Lung microvascular endothelial cell (primary cell): ENCODE measurements at places on chromosomes 6 and 20. TPM values are rescaled to one million over a fixed set of nuclear protein-coding genes. Genes with fewer than 3 reads are reported as not detected.

- DNase-seq: no peak
Observed at GRCh38 chr6:144189351-144189750, 39.0 kb downstream of the STX11 start.

DNA sequence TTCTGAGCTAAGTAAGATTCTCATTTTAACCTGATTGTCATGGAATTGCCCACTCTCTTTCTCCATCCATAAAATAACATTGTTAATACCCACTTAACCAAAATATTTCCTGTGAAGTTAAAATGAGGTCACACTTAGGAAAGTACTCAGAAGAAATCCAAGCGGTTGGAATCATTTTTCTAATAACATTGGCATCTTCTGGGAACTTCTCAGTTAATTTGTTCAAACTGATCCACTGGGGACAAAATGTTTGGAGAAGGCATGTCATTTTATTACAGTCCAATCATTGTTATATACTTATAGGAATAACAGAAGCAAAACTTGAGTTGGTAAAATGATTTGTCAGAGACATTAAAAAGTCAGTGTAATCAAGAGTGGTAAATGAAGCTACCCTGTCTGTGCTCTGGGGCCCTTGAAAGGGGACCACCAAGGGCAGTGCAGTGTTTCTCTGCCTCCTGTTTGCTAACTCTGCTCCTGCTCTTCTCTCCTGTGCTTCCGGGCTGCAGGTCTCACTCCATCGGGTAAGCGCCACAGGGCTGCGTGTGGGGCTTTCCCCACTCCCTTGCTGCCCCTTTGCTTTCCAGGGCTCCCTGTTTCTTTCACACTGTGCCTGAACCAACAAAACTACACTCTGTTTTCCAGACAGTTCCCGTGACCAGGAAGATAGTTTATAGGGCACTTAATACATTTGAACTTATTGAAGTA lies 50.1 kb downstream of the HDDC2 start:
- DNase-seq: no peak

CAGE1 gene
- under 0.01 and 0.20 TPM in 2 replicates for total RNA-seq

DNA sequence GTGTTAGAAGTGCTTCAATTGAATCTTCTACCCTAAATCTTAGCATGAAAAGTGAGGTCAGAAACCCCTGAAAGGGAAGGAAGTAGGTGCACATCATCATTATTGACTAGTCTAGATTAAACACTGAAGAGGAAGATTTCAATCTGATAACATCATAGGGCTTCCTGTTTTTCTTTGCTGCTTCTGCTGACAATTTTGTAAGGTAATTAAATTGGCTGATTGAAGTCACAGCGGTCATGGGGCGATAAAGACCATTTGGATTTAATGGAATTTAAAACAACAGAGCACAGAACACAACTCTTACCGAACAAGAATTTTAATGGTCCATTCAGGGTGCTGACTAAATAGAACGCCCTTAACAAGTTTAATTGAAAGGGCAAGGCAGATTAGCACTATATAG lies 11.3 kb downstream of the GRIK2 start:
- DNase-seq: no peak

GRCh38 chr6:63154535-63154934 lies 56.7 kb upstream of the FKBP1C start:
- no peak for DNase-seq

GRCh38 chr6:36442671-36443470 lies at the start of the genes KCTD20 and PXT1:
Gene KCTD20, plus strand, starts transcription at chr6:36443000. Its CDS starts 27,098 bp downstream, at chr6:36470098.
Gene PXT1, minus strand, starts transcription at chr6:36442854. Its CDS starts 16,772 bp downstream, at chr6:36426082.
- peak; percentile 90 for DNase-seq

SLC22A7 gene
- total RNA-seq: not detected in 2 replicates

DNA sequence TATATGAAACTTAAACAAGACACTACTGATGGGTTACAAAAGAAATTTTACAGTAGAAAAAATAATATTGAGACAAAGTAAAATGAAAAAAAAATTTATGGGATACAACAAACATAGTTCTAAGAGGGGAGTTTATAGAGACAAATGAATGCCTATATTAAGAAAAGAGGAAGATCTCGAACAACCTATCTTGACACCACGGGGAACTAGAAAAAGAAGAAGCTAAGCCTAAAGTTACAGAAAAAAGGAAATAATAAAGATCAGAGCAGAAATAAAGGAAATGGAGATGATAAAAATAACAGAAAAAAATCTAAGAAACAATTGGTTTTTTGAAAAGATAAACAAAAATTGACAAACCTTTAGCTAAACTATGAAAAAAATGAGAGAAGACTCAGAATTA lies 9.1 kb upstream of the ECHDC1 start:
- DNase-seq: no peak

SALL4 gene
- total RNA-seq: 0.20 and 0.22 TPM in 2 replicates

DNA sequence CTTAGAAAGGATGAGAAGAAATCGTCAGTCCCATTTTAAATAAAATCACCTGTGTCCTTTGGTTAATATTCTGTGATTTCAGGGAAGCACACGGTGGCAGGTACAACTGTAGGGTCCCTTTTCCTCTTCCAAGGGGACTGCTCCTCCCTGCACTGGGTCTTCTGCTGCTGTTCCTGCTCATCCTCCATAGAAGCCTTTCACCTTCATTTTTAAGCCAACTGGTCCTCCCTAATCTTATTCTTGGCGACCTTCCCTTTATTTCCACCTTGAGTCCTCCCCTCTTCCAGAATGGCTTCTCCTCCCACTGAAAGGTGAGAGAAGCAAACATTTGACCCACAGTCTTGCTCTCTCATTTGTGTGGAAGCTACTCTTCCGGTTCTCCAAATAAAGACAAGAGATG lies 4.4 kb upstream of the PRDM1 start:
- DNase-seq: no peak

DNA sequence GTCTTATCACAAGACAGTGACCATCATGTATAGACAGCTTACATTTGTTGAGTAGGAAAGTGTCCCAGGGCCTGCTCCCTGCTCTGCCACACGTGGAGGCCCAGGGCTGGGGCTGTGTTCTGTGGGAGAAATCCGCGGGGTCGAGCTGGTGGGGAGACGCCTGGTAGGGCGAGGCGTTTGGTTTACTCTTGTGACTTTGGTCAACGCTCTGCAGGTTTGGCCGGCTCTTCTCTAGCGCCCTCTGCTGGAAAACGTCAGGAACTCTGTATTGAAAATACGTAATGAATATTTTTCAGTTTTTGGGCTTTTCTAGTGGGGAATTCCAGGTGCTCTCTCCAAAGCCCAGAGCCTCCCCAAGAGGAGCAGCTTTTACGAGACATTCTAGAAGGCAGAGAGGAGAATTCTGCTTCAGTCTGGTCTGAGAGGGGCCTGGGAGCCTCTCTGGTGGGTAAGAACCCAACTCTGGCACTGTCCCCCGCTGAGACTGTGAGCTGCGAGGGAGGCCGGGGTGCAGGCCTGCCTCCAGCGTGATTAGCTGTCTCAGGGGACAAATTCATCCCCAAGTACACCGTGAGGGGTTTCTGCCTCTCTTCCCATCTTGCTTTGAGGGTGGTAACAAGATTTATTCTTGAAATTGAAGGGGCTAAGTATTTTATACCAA lies 112.6 kb upstream of the RALGAPA2 start:
- peak; percentile 56 for DNase-seq

EYA4 gene
- 0.22 and 0.40 TPM in 2 replicates for total RNA-seq

SPINT4 gene
- not detected in 2 replicates for total RNA-seq

- DNase-seq: no peak
Observed at GRCh38 chr6:151375833-151376232, 15.5 kb downstream of the ZBTB2 start.

- no peak for DNase-seq
Observed at GRCh38 chr6:41594326-41594725, 43.9 kb upstream of the MDFI start.

GRCh38 chr6:31535538-31536324 lies 6.1 kb downstream of the DDX39B start:
- no peak for DNase-seq

- no peak for DNase-seq
Observed at GRCh38 chr20:59190466-59190865, 26.8 kb downstream of the ZNF831 start.

- DNase-seq: no peak
Observed at GRCh38 chr6:52546192-52546591, 30.7 kb downstream of the TRAM2 start.

GRCh38 chr6:47278545-47278944 lies 31.2 kb downstream of the TNFRSF21 start:
- no peak for DNase-seq

- no peak for DNase-seq
Observed at GRCh38 chr20:1804554-1804956, 90.7 kb upstream of the SIRPA start.

COL21A1 gene
- total RNA-seq: 0.44 and 0.79 TPM in 2 replicates

CD24 gene
- under 0.01 TPM in 1 of 2 replicates, not detected in the other for total RNA-seq

DNA sequence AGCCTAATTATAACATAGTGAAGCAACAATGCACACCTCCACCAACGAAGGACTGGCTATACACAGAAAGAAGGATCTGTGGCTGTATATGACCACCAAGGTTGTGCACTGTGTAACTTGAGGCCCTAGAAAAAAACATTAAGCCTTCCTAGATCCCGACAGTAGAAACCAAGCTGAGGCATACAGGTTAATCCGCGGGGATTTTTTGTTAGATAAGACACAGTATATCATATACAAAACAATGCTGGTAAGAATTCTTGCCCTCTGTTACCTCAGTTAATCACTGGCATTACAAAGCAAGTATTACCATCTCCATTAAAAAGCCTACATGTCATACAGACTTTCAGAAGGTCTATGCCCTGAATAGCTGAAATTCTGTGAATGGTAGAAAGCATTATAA lies 228.8 kb downstream of the TBC1D32 start:
- DNase-seq: no peak
